Left forelimb (tissue), 1 donor: ENCODE measurements at places on chromosomes 7 and 10.

GRCh38 chr10:32253276-32253675, 93.7 kb downstream of the EPC1 start:
- DNase-seq: no peak

GRCh38 chr7:135707570-135707966, 20.4 kb downstream of the SLC13A4 start:
- no peak for DNase-seq

DNA sequence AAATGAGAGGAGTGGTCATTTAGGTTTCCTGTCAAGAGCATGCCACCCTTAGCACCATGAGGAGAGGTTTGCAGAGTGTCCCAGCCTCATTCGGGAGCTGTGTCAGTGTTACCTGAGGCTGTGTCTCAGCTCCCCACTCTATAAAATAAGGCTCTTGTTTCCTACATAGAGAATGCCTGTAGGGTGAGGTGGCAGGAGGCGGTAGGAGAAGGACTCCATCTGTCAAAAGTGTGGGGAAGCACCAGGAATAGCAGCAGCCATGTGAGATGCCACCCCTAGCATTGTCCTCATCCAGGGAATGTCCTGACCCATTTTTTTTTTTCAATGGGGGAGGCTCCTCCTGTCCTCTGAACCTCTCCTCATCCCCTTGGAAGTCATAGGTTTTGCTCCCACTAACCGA, 451.2 kb downstream of the PLXNA4 start:
- DNase-seq: no peak

GRCh38 chr7:117659531-117660011, 179.7 kb downstream of the CFTR start:
- DNase-seq: no peak

- no peak for DNase-seq
Observed at GRCh38 chr7:4809666-4810065, 34.2 kb downstream of the AP5Z1 start.

- DNase-seq: no peak
Observed at GRCh38 chr10:60021361-60021760, 115.0 kb upstream of the CCDC6 start.

DNA sequence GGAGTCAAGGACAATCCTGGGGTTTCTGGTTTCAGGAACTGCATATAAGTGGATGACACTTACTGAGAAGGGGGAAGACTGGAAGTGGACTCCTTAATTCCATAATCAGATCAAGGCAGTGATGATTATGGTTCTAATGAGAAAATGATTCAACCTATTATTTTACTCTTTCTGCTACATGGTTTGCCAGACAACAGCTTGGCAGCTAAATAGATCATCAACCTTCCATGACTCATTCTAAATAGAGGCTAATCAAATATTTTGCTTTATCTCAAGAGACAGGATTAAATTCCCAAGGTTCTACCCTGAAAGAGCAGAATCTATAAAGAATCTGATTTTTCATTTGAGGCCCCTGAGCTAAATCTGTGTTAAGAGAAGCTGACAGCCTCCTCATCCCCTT, 46.3 kb downstream of the CNNM1 start:
- DNase-seq: no peak

DNA sequence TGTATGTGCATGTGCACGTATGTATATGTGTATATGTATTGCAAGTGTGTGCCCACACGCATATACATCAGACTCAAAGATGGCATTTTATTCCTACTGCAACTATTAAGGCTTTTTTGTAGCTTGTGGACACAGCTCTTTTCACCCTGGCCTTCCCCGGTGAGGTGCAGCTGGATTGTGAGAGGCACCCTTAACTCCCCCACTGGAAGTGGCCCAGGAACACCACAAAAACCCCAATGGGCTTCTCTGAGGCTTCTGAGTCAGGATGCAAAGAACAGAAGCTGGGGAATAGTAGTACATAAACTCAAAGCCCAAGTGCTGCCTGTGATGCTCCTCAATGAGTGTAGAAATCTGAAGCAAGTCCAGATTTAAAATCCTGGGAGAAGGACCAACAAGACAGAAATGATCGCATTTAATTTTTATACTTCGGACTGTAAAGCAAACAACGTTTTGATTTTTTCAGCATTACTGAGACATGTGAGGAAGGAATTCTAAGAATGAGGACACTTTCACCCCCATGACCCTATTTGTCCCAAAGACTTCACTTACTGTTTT, 369.2 kb upstream of the MGMT start:
- no peak for DNase-seq

- no peak for DNase-seq
Observed at GRCh38 chr7:2637505-2638223, 5.9 kb downstream of the TTYH3 start.

DNA sequence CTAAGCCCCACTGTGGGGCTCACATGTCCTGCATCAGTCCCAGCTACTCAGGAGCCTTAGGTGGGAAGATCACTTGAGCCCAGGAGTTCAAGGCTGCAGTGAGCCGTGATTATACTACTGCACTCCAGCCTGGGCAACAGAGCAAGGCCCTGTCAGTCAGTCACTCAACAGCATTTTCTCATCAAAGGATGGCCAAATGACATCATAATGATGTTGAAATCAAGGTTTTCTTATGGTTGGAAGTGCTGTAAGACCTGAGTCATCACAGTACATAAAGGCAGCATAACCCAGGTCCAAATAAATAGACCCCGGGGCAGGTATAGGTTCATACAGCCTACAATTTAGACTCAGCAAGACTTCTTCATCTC, 341.1 kb downstream of the PARD3 start:
- DNase-seq: no peak

GRCh38 chr10:108307925-108308312, 1143.4 kb upstream of the SORCS1 start:
- DNase-seq: no peak

DNA sequence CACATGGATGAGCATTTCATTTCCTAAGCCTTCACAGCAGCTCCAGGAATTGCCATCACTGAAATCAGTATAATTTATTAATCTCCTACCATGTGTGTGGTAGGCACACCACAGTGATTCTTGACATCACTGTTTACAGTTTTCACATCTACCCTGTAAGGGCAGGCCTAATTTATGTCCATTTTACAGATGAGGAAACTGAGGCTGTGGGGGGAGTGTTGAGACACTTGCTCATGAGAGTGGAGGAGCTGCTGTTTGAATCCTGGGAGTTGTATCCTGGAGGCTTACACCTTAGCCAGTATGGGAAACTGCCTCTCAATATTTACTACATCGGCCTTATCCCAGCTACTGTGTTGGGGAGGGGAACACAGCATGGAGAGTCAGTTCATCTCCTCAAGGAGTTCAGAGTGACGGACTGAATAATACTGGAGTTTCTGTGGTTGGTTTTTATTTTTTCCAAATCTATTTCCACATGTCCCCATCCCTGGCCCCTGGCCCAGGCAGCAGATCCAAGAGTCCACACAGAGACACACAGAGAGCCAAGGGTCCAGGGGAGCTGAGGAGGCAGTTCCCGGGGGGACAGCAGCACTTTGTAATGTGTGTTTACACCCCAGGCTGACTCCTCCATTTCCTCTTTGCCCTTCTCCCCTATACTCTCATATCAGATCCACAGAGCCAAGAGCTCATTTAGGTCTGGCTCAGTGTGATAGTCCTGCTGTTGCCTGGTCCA, 13.2 kb downstream of the UBTD1 start:
- DNase-seq: no peak

DNA sequence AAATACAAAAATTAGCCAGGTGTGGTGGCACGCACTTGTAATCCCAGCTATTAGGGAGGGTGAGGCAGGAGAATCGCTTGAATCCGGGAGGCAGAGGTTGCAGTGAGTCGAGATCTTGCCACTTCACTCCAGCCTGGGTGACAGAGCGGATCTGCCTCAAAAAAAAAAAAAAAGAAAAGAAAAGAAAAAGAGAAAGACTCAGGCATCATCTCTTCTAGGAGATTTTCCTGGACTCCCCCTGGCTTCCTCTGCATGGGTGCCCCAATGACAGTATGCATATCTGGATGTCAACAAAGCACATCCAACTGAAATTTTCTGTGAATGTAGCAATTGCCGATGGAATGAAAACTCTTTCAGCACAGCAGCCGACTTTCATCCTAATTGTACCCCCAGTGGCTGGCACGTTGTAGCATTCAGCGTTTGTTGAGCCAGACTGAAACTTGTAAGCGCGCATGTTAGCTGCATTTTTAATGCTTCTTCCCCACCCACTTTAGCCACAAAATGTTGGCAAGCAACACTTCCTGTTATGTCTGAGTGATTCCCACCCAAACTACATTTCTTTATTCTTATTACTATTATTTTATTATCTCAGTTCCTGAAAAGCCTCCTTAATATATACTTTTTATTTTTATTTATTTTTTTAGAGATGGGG, 70.2 kb downstream of the PRTFDC1 start:
- DNase-seq: no peak

DNA sequence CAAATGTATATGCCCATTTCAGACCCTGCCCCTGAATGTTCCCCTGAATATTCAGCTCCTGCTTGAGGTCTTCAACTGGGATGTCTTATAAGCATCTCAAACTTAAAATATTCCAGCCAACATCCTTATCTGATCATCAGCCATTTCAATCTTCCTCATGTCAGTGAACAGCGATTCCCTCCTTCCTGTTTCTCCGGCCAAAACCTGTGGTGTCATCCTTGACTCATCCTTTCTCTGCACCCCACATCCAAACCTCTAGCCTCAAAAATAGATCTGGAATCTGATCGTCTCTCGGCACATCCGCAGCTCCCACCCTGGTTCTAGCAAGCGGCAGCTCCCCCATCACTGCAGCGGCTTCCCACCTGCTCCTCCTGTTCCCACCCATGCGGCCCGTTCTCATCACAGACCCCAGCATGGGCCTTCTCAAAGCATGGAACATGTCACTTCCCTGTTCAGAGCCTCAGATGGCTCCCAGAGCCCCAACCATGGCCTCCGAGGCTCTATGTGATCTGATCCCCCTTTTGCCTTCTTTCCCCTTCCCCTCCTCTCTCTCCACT, 165.7 kb downstream of the HECW1 start:
- DNase-seq: no peak

GRCh38 chr10:76408646-76409045, 977.2 kb downstream of the LRMDA start:
- DNase-seq: no peak

DNA sequence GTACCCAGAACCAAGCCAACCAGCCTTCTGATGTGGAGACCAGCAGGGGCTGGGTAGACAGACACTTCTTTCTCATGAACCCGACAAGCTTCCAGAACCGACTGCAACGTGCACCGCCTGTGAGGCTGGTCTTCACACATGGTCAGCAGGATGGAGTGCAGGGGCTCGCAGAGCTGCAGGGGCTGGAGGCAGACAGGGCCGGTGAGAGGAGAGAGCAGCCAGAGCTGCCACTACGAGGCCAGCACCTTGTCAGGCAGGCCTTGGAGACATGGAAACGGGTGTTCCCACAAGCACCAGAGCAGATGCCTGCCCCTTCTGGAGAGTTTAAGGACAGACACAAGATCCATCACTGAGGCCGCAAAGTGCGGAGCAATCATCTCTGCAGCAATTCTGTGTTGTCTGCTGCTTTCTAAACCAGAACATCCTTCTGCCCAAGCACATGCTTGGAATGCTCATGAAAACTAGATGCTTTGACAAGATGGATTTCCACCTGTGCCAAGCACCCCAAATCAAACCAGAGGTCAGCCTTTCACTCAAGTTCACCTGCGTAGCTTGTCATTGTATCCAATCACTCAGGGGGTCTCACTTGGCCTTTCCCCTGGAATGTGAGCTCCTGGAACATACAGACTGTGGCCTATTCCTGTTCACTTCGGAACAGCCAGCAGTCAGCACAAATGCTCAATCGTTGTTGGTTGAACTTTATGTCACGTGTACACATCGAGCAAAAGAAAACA, 32.2 kb downstream of the FRMPD2 start:
- DNase-seq: peak; percentile 20

DNA sequence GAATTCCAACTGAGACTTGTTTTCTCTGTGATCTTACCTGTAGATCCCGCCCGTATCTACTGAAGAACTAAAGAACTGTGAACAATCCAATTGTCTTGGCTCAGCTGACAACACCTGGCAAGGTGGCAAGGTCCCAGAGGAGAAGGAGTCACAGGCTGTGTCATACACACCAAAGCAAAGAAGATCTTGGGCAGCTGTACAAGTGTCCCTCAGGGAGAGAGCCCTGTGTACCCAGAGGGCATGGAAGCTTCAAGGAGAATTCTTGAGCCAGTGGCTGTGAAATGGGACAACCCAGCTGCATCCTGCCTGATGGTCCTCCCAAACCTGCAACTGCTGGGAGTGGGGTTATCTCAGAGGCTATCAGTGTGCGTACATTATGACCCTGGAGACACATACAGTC, 46.7 kb upstream of the TECTB start:
- no peak for DNase-seq

DNA sequence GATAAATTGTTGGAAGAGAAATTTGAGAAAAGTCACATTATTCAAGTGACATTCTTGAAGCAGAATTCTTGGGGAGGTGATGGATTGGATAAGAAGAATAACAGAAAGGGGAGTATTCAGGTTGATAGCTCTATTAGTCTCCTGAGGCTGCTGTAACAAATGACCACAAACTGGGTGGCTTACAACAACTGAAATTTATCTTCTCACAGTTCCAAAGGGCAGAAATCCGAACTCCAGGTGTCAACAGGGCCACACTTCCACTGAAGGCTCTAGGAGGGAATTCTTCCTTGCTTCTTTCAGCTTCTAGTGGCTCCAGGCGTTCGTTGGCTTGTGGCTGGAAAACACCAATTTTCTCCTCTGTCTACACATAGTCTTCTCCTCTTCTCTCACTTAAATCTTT, 99.8 kb downstream of the TES start:
- no peak for DNase-seq

- no peak for DNase-seq
Observed at GRCh38 chr7:99943641-99944496, 14.4 kb upstream of the GJC3 start.

GRCh38 chr7:90266808-90267207, 21.8 kb downstream of the CFAP69 start:
- DNase-seq: no peak

- DNase-seq: no peak
Observed at GRCh38 chr10:34434119-34434594, 380.9 kb downstream of the PARD3 start.

DNA sequence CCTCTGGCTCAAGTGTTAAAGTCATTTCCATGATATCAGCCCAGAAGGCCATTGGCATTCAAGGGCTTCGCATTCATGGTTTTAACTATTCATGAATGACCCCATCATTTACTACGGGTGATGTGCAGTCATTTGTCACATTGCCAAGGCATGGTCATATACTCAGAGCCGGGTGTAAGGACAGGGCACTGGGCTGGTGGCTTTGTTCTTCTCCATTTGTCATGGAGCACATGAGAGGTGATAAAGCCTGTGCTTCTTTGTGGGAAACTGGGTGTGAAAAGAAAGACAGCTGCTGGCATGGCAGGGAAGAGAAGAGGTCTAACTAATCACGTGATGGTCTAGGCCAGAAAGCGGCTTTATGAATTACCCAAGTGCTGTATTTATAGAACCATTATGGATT, 132.2 kb upstream of the PLXNA4 start:
- DNase-seq: no peak

GRCh38 chr10:44733501-44734488, 177.3 kb upstream of the TMEM72 start:
- no peak for DNase-seq

DNA sequence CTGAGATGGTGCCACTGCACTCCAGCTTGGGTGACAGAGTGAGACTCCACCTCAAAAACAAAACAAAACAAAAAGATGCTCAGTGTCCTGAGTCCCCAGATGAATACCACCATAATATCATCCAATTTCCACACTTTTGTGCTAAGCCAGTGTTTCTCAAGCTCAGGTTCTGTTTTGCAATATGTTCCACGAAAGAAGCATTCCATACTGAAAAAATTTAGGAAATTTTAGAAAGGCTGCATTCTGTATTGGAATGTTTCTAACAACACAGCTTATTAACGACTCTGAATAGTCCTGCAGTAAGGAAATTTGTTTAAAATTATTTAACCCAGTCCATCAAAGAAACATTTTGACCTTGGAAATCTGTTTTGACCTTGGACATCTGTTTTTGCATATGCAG, 142.4 kb downstream of the EPC1 start:
- no peak for DNase-seq
